ENCODE measurements at places on chromosomes 13 and 19. TPM values are rescaled to one million over a fixed set of nuclear protein-coding genes. Genes with fewer than 3 reads are reported as not detected.
A peak's percentile ranks its signal among the peaks of the same experiment; 100 is the strongest.

The PRX gene
- 1.9 TPM for total RNA-seq

The SLC46A3 gene
- total RNA-seq: 21.8 TPM

The CFAP97D2 gene
- total RNA-seq: 1.1 TPM

GRCh38 chr13:107964395-107964794 is 250.9 kb downstream of the LIG4 start:
- no peaks in the 10 kb centered on the region for H3K4me1 ChIP-seq
- no peak overlapping the region for H3K4me3 ChIP-seq
- no peaks in the 10 kb centered on the region for H3K36me3 ChIP-seq
- H3K27me3 ChIP-seq: no peaks in the 10 kb centered on the region
- no peak overlapping the region for H3K27ac ChIP-seq

- H3K27me3 ChIP-seq: no peaks in the 10 kb centered on the region
- H3K4me1 ChIP-seq: peaks cover 33% of the 10 kb centered on the region
- no peak overlapping the region for H3K4me3 ChIP-seq
These were observed 5.8 kb upstream of the CEACAM21 start for GRCh38 chr19:41570179-41570578.

- H3K4me1 ChIP-seq: peaks cover 5% of the 10 kb centered on the region
- H3K4me3 ChIP-seq: no peak overlapping the region
- no peaks in the 10 kb centered on the region for H3K36me3 ChIP-seq
- H3K27me3 ChIP-seq: no peaks in the 10 kb centered on the region
These were observed 6.2 kb upstream of the USP12 start for GRCh38 chr13:27177852-27178251.

DNA sequence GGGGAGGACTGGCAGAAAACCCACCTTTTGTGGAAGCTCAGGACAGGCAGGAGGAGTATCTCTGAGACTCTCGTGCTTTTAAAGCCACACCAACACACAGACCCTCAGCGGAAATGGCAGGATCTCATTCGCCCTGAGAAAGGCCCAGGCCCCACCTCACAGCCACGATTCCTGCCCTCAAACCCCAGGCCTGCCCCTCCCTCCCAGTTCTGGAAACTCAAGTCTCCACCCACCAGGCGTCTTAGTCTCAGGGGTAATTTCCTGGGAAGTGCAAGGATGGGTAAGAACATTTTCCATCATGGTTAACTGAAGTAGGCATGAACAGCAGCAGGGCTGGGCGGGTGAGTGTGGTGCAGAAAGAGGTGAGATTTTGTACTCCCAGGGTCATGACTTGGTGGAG is 8.0 kb upstream of the PDE4C start:
- no peak for DNase-seq
- H3K4me1 ChIP-seq: no peaks in the 10 kb centered on the region
- H3K27me3 ChIP-seq: peaks cover 14% of the 10 kb centered on the region
- H3K27ac ChIP-seq: no peak overlapping the region
- no peak overlapping the region for H3K4me3 ChIP-seq
- H3K36me3 ChIP-seq: no peaks in the 10 kb centered on the region

DNA sequence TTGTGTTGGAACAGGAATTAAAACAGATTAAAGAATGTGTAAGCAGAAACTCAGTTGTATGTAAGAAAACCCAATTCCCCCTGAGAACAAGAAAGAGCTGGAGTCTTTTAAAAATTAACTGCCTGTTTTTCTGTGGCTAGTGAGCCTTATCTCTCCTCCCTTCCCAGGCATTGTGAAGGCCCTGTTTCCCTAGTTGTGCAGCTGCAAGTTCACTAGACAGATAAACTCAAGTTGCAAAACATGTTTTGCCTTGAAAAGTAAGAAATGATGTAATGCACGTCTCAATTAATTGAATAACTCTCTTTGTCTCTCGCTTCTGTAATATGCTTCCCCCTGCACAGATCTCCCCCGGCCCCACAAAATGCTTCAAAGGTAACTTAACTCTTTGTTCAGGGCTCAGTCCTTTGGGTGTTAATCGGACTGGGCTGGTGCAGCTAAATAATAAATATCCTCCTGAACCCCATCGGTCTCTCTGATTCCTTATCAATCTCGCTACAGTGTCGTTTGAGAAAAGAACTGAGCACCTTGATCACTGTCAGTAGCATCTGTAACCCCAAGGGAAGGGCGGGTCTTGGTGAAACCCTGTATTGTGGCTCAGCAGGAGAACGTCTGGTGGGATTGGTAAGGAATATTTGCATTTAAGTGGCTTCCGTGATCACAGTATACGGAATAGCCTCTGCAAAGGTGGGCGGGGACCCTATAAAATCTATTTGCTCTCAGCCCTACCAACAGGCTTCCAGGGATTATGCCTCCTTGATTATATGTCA is 1.6 kb upstream of the ZNF556 start:
- H3K4me3 ChIP-seq: no peak overlapping the region
- no peaks in the 10 kb centered on the region for H3K27me3 ChIP-seq
- no peak overlapping the region for H3K27ac ChIP-seq
- H3K36me3 ChIP-seq: peaks cover 2% of the 10 kb centered on the region
- H3K4me1 ChIP-seq: no peaks in the 10 kb centered on the region

DNA sequence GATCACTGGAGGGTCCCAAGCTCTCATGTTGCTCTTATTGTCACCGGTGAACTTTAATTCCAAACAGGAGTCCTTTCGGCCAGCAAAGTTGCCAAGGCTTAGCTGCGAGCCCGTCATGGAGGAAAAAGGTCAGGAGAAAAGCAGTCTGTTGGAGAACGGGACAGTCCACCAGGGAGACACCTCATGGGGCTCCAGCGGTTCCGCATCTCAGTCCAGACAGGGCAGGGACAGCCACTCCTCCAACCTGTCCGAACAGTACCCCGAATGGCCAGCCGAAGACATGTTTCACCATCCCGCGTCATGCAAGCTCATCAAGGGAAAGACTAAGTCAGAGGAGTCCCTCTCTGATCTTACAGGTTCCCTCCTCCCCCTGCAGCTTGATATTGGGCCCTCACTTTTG is 10.4 kb downstream of the ZNF91 start:
- H3K4me1 ChIP-seq: peaks cover 3% of the 10 kb centered on the region
- H3K27ac ChIP-seq: no peak overlapping the region
- H3K27me3 ChIP-seq: no peaks in the 10 kb centered on the region
- no peak for DNase-seq

DNA sequence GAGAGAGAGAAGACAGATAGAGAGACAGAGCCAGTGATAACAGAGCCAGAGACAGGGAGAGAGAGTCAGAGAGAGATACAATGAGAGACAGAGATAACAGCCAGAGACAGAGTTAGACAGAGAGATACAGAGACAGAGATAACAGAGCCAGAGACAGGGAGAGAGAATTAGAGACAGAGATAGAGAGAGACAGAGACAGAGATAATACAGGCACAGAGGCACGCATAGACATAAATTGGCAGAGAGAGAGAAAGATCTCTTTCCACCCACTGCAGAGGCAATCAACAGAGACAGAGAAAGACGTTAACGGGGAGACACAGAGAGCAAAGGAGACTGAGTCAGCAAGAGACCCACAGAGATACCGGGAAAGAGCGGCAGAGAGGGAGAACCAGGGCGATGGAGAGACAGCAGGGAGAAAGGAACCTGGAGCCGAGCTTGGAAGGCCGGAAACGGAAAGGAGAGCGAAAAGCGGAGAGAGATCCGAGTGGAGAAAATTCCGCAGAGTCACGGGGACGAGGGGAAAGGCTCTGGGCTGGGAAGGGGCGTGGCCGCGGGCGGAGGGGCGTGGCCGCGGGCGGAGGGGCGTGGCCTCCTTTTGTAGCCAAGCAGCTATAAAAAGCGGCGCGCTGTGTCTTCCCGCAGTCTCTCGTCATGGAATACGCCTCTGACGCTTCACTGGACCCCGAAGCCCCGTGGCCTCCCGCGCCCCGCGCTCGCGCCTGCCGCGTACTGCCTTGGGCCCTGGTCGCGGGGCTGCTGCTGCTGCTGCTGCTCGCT is at the start of gene TNFSF9:
Gene TNFSF9, plus strand, starts transcription at position 641 of the 777 bp plus-strand sequence. Its CDS starts 11 bp downstream, at position 652.
- peaks cover 27% of the 10 kb centered on the region for H3K4me1 ChIP-seq
- H3K4me3 ChIP-seq: peak within 1 kb of the TSS; percentile 36
- H3K36me3 ChIP-seq: no peaks in the 10 kb centered on the region
- no peaks in the 10 kb centered on the region for H3K27me3 ChIP-seq
- H3K27ac ChIP-seq: peak within 1 kb of the TSS; percentile 58
- peak; percentile 51 for DNase-seq

GRCh38 chr13:113216254-113217048 is 7.0 kb downstream of the CUL4A start:
- peaks cover 3% of the 10 kb centered on the region for H3K36me3 ChIP-seq
- DNase-seq: no peak

- H3K27me3 ChIP-seq: no peaks in the 10 kb centered on the region
- H3K36me3 ChIP-seq: no peaks in the 10 kb centered on the region
- H3K4me3 ChIP-seq: no peak overlapping the region
- H3K4me1 ChIP-seq: peaks cover 8% of the 10 kb centered on the region
- no peak overlapping the region for H3K27ac ChIP-seq
These were observed 6.5 kb upstream of the CCL25 start for GRCh38 chr19:8045872-8046568.

GRCh38 chr13:37091835-37092234 is 13.6 kb downstream of the CSNK1A1L start:
- no peak overlapping the region for H3K27ac ChIP-seq
- H3K27me3 ChIP-seq: no peaks in the 10 kb centered on the region

DNA sequence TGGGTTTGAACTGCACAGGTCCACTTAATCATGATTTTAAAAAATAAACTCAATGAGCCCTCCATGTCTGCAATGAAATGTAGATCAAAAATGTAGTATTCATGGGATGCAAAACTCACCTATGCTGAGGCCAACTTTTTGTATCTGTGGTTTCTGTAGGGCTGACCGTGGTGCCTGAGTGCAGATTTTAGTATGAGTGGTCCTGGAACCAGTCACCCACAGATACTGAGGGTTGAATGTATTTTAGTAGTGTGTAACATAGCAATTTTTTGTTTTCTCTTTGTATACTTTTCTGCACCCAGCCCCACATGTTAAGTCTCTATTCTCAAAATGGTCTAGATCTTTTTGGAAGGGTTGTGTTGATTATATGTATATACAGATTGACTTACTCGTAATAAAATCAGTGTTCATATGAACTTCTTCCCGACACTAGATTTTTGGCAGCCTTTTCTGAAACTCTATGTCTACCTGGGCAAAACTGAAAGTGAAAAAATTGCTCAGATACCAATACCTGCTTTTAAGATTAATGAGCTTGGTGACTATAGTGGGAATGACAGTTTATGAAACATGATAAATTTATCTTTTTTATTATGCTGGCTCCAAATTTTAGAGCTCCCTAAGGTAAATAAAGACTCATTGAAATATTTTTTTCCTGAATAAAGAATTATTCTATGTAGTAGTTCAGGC is 51.6 kb downstream of the DNAJC15 start:
- no peak overlapping the region for H3K4me3 ChIP-seq
- DNase-seq: no peak
- no peak overlapping the region for H3K27ac ChIP-seq
- no peaks in the 10 kb centered on the region for H3K36me3 ChIP-seq

DNA sequence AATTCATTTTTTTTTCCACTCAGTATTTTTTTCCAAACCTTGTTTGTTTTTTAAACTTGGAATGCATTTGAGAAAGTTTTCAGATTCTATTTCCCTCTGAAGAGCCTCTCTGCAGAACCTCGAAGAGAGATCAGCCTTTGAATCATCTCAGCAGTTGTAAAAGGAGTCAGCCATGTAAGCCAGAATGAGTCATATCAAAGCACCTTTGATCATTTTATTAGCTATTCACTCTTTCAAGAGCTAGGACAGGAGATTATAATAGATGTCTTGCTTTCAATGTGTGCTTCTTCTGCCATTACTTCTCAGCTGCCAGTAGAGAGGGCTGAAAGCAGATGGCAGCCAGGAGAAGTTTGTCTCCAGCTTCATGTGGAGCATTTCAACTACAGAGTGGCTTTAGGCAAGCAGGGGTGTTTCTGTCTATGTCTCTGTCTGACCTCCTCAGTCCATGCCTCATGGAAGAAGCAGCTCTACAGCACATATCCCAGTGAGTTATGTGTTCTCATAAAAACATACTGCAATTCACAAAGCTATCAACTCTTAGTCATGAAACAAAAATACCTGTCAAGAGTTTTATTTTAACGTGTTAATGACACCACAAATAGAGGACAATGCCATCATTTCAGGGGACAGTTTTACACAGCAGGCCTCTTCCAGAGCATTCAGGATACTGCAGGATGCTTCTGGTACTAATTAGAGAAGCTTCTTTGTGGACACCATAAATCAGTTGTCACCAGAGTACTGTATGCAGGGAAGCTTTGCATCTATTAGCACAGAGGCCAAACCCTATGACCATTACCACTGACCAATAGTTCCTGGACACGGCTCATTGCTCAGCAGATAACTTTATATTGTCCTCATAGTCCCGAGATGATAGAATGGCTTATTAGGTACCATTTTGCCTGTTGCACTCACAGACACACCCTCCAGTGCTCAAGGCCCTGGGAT is 94.3 kb downstream of the NHLRC3 start:
- no peaks in the 10 kb centered on the region for H3K4me1 ChIP-seq
- H3K27ac ChIP-seq: no peak overlapping the region
- H3K27me3 ChIP-seq: no peaks in the 10 kb centered on the region

- DNase-seq: peak; percentile 33
- H3K4me3 ChIP-seq: no peak overlapping the region
- H3K27ac ChIP-seq: no peak overlapping the region
- H3K4me1 ChIP-seq: no peaks in the 10 kb centered on the region
- H3K27me3 ChIP-seq: no peaks in the 10 kb centered on the region
These were observed 109.5 kb downstream of the TBC1D4 start for GRCh38 chr13:75372517-75372916.

DNA sequence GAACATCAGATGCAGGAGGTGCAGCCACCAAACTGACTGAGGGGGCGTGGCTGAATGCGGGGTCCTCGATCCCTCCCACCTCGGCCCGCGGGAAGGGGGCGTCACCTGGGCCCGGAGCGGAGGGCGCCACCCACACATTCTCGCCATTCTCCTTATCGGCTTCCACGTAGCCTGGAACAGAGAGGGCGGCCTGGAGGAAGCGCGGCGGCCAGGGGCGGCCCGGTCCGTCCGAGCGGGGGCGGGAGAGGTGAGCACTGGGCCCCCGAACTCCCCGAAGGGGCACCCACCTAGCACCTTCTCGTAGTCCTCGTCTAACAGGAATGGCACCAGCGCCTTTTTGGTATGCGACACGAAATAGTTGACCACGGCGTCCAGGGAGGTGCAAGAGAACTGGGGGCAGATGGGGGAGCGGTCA is 11.8 kb downstream of the STAP2 start:
- no peak overlapping the region for H3K27ac ChIP-seq
- DNase-seq: peak; percentile 21
- H3K4me3 ChIP-seq: peak overlapping the region; percentile 61
- H3K4me1 ChIP-seq: peaks cover 14% of the 10 kb centered on the region

GRCh38 chr19:47494729-47495128 is 10.7 kb upstream of the KPTN start:
- no peaks in the 10 kb centered on the region for H3K4me1 ChIP-seq
- no peaks in the 10 kb centered on the region for H3K36me3 ChIP-seq
- no peak for DNase-seq

GRCh38 chr19:572743-573518 is 535 bp downstream of the BSG start:
- H3K27me3 ChIP-seq: no peaks in the 10 kb centered on the region
- H3K36me3 ChIP-seq: no peaks in the 10 kb centered on the region
- H3K4me3 ChIP-seq: peak overlapping the region; percentile 75
- H3K27ac ChIP-seq: peak overlapping the region; percentile 93

DNA sequence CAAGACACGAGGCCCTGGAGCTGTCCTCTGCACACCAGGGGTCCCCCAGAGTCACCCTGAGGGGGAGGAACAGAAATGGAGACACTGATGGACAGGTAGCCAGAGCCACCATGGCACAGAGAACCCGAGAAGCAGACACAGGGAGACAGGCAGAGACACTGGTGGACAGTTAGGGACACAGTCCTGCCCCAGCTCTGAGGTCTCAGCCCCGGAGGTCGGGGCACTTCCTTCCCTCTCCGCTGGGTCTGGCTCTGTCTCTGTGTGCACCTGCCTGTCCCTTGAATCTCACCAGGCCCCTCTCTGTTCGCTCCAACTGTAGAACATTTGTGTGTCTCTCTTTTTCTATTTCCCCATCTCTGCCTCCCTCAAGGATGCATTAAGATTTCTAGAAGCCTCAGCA is 4.6 kb downstream of the KLK14 start:
- H3K4me1 ChIP-seq: no peaks in the 10 kb centered on the region
- H3K36me3 ChIP-seq: no peaks in the 10 kb centered on the region
- H3K27ac ChIP-seq: no peak overlapping the region
- no peaks in the 10 kb centered on the region for H3K27me3 ChIP-seq
- no peak overlapping the region for H3K4me3 ChIP-seq

Data from naive thymus-derived CD4-positive, alpha-beta T cell (primary cell).